ENCODE measurements at places on chromosomes 3 and 15.

DNA sequence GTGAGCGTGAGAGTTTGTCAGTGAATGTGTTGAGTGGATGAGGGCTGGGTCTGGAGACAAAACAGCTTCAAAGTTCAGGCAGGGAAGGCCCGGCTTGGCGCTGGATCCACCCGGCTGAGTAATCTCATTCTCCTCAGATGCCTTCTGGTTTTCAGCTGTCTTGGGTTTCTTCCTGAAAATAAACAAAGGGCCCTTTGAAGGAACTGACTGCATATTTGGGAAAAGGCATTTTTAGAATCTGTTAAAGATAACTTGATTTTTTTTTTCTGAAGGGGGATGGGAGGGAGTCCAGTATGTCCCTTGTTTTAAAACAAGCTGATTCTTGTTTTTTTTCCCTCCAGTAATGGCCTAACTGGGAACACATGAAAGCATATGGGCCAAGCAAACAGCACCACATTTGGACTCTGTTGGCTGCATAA, 86.4 kb downstream of the TIGIT start:
- DNase-seq = peak; percentile 83

DNA sequence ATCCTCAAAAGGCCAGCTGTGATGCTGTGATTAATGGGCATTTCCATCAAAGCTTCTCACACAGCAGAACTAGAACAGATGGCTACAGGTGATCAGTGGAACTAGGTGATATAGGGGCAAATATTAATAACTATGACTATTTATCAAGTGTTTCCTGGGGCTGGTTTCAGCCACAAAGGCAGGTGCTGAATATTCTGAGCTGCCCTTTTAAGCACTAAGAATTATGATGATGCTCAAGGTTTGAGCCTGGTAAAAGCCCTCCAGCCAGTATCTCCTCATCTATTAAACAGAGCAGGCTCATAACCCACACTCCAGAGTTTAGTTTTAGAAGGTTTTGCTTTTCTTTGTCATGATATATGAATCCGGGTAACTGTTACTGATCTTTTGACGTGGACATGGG, 129.5 kb upstream of the ACP3 start:
- no peak for DNase-seq

DNA sequence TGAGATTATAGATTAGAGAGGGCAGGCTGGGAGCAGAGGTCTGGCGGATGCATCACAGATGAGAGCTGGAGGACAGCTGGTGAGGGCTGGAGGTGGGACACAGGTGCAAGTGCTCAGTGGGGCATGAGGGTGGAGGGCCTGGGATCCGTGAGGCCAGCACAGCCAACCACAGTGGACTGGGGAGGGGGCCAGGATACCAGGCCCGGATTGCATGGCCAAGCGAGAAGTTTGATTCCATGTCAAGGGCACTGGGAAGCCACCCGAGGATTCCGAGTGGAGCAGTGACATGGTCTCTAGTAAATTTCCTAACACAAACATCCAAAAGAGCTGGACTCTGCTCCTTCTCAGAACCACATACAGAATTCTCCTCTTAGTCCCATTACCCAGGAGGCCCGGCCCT, 44.0 kb upstream of the SLC41A3 start:
- no peak for DNase-seq

GRCh38 chr3:2910997-2911396, 199.2 kb downstream of the IL5RA start:
- DNase-seq = no peak

DNA sequence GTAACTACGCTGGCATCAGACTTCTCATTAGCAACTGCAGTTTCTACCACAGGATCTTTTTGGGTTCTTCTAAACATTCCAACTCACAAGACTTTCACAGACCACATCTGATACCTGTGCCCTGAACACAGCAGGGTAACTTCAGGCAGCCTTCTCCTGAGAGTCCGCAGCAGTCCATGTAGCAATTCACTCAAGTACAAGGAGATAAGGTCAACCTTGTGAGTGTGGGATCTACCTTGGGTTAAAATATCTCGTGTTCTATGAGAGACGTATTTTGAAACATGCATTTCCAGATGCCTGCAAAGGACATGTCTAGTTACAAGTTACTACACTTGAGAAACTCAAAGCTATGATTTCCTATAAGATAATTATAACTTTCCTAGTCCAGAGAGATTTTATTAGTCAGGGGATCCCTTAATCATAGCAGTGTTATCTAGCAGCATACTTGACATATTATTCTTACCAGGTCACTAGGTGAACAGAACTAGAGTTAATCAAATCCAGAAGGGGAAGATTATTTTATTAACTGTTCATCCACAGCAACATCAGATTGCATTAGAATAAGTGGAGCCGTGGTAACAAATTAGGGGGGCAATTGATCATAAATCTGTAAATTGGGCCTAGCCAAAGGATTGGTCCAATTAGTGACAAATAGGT, 66.4 kb downstream of the ASTE1 start:
- peak; percentile 63 for DNase-seq
